ENCODE measurements at places on chromosomes 1 and 21. TPM values are rescaled to one million over a fixed set of nuclear protein-coding genes. Genes with fewer than 3 reads are reported as not detected.

The TATDN3 gene
- total RNA-seq: 13.3 TPM

The COL8A2 gene
- total RNA-seq: 42.8 TPM

The FCRL1 gene
- not detected for total RNA-seq

The C1QB gene
- 583 TPM for total RNA-seq

The CFAP74 gene
- total RNA-seq: not detected

The PGLYRP4 gene
- not detected for total RNA-seq

GRCh38 chr1:215132156-215132555, 49.6 kb downstream of the KCNK2 start:
- H3K4me3 ChIP-seq: no peak overlapping the region
- H3K27ac ChIP-seq: no peak overlapping the region
- H3K27me3 ChIP-seq: no peaks in the 10 kb centered on the region
- no peaks in the 10 kb centered on the region for H3K36me3 ChIP-seq

GRCh38 chr1:231072041-231072440, 32.0 kb upstream of the FAM89A start:
- no peaks in the 10 kb centered on the region for H3K27me3 ChIP-seq
- H3K36me3 ChIP-seq: no peaks in the 10 kb centered on the region
- no peak for DNase-seq
- no peak overlapping the region for H3K27ac ChIP-seq
- H3K4me3 ChIP-seq: no peak overlapping the region

GRCh38 chr1:161206411-161207140, 4.4 kb downstream of the NDUFS2 start:
- no peak for DNase-seq
- no peak overlapping the region for H3K4me3 ChIP-seq
- peaks cover 66% of the 10 kb centered on the region for H3K4me1 ChIP-seq
- H3K27me3 ChIP-seq: no peaks in the 10 kb centered on the region
- H3K27ac ChIP-seq: peak overlapping the region; percentile 95

- no peak for DNase-seq
- H3K27ac ChIP-seq: no peak overlapping the region
- no peaks in the 10 kb centered on the region for H3K36me3 ChIP-seq
- no peaks in the 10 kb centered on the region for H3K4me1 ChIP-seq
- H3K4me3 ChIP-seq: no peak overlapping the region
These were observed 70.5 kb upstream of the RUNX1 start for GRCh38 chr21:35119501-35120047.

GRCh38 chr21:25424634-25425033, 182.6 kb downstream of the MRPL39 start:
- no peaks in the 10 kb centered on the region for H3K36me3 ChIP-seq
- no peak overlapping the region for H3K4me3 ChIP-seq
- DNase-seq: no peak
- no peaks in the 10 kb centered on the region for H3K4me1 ChIP-seq
- no peaks in the 10 kb centered on the region for H3K27me3 ChIP-seq

DNA sequence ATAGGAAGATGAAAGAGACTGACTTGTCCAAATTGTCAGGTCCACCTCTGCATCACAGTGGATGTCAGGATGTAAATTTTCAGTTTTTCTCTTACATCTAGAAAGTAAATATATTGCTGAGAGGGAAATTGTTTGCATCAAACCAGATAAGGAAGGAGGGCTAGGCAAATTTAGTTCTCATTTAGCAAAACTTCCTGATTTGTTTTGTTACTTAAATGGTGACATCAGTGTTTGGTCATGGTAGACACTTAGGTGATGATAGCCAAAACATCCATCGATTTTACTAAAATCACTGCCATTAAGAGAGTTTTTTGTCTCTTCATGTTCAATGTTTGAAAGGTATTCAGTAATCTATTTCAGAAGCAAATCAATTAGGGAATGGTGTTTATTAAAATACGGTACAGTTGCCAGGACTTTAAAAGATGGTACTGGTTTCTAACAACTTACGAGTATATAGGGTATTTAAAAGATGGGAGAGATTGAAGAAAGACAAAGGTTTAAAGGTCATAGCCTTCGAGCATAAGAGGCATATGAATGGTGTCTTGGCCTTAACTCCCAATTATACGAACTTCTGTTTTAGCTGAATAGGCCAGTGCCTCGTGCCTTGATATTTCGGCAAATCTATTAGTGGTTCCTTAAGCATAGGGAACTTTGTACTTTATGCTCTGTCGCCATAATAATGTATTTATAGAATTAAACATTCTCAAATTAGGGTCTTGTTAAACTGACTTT, 3.0 kb downstream of the IER5 start:
- DNase-seq: no peak
- peaks cover 5% of the 10 kb centered on the region for H3K36me3 ChIP-seq
- peak overlapping the region; percentile 97 for H3K27ac ChIP-seq

DNA sequence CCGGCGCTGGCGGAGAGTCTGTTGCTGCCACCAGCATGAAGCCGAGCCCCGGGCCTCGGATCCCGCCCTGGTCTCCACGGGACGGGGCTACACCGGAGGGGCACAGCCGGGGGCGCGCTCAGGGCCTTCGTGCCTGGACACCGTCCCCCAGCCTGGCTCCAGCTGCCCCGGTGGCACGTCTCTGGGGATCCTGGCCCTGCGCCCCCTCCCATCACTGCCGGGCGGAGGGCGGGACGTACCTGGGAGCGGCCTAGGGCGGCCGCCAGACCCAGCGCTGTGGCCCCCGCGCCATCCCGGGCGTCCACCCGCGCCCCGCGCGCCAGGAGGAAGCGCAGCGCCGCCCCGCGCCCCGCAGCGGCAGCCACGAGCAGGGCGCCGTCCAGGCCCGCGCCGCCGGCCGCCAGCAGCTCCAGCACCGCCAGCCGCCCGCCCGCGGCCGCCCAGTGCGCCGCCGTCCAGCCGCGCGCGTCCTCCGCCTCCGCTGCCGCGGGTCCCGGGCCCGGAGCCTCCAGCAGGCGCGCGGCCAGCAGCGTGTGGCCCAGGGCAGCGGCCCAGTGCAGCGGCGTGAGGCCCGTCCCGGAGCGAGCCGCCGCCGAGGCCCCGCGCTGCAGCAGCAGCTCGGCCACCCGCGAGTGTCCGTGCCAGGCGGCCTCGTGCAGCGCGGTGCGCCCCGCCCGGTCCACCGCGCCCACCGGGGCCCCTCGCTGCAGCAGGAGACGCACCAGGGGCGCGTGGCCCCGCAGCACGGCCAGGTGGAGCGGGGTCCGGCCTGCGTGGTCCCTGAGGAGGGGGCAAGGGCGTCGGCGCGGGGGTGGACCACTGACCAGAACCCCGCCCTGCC, 1.0 kb downstream of the ANKRD65 start:
- DNase-seq: no peak
- peak overlapping the region; percentile 53 for H3K4me3 ChIP-seq
- peaks cover 32% of the 10 kb centered on the region for H3K4me1 ChIP-seq
- no peaks in the 10 kb centered on the region for H3K27me3 ChIP-seq

- no peaks in the 10 kb centered on the region for H3K27me3 ChIP-seq
- H3K4me1 ChIP-seq: peaks cover 9% of the 10 kb centered on the region
- DNase-seq: no peak
- no peak overlapping the region for H3K4me3 ChIP-seq
- H3K36me3 ChIP-seq: no peaks in the 10 kb centered on the region
These were observed 91.7 kb downstream of the CHRM3 start for GRCh38 chr1:239478069-239478468.

DNA sequence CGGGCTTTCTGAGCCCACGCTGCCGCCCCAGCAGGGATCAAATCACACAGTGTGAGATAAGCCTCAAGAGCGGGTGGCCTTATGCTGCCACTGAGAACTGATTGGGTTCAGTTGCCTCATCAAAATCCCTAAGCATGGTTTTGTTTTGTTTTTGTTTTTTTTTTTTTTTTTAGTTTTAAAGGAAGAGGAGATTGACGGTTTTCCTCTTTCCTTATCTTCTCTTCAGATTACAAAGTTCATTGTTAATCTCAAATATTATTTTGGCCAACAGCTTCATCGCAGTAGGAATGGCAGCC, 651 bp downstream of the COA6 start:
- H3K36me3 ChIP-seq: peaks cover 8% of the 10 kb centered on the region
- H3K4me3 ChIP-seq: peak overlapping the region; percentile 96
- no peak for DNase-seq
- H3K27ac ChIP-seq: peak overlapping the region; percentile 95

Data from esophagus muscularis mucosa (tissue), 4 donors.